Activated CD4-positive, alpha-beta memory T cell treated with anti-CD3 and anti-CD28 coated beads for 36 hours (primary cell): ENCODE measurements at places on chromosomes 2 and 18.

DNA sequence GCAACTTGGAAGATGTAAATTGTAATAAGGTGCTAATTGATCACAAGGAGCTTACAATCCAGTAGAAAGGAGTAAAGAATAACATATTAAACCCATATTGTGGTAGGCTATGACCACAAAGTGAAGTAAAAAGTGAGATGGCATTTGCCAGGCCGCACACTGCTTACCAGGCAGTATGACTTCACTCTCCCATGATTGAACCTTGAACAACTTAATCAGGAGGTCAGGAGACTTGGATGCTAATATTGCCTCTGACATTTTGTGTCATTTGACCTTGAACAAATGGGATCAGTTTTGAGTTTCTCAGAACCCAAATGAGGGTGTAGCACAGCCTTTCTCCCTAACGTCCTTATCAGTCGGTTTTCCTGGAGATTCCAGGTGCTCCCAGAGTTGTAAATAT, 44.0 kb downstream of the SLC9A2 start:
- no peak for DNase-seq

- peak; percentile 33 for DNase-seq
Observed at GRCh38 chr2:26299471-26300101, 46.4 kb upstream of the SELENOI start.

GRCh38 chr2:71637736-71638135, 184.4 kb downstream of the DYSF start:
- no peak for DNase-seq

- no peak for DNase-seq
Observed at GRCh38 chr2:16038621-16039020, 98.3 kb downstream of the MYCN start.

DNA sequence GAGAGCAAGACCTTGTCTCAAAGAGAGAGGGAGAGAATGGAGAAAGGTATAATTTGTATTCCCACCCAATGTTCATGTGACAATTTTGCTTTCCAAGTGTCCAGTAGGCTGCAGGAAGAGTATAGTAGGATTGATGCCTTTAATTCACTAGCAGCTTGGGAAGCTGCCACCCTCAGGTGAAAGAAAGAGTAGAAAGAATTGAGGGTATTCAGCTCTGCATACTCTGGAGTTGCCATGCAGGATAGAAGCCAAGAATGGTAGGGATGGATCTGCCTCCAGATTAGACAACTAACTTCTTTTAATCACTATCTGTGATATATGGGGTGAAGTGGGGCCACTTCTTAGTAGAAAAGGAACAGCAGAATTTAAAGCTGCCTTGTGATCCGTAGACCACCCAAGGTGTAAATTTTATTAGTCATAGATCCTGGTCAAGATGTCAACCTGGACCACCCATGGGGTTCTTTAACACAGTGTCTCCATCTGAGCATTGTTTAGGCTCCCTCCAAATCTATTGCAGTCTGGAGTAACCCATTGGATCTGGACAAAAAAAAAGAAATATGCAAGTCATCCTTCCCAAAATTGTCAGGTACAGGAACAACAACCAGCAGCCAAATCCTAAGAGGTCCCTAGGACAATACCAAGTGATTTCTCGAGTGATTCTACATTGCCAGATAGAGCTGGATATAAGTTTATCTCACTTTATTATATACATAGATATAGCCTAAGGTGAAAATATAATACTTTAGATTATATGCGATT, 33.1 kb upstream of the DTNA start:
- no peak for DNase-seq

DNA sequence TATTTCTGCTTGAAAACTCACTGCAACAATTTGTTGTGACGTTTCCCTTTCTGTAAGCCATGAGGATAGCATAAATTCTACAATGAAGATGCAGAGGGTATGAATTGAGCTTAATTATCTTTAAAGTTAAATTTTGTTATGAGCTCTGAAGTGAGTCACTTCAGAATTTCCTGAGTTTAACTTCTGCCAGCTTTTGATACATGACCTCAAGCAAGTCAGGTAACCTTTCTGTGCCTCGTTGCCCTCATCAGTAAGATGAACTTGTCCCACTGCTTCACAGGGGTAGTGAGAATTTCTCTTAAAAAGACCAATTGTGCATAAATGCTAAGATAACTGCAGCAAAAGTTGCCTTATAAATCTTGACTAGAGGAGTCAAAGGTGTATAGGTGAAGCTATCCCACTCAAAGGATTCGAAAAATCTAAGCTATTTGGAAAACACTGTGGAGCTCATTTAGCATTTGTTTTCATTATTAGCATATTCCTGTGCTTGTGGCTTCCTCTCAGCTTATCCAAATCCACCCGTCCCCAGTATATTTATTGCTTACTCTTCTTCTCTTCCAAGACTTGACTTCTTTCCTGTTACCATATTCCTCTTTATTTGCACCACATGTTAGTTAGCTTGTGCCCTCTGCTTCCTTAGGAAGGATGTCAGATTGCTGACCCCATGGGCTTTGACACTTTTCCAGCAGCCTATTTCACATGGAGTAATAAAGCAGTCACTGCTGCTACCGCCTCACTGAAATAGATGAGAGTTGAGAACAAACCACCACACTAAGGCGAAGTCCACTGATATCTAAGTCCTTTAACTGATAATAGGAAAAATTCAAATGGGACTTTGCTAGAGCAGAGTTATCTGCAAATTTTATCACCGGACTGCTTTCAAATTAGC, 428.6 kb downstream of the ERBB4 start:
- DNase-seq: no peak

- DNase-seq: no peak
Observed at GRCh38 chr2:169286624-169287231, 75.6 kb downstream of the LRP2 start.

DNA sequence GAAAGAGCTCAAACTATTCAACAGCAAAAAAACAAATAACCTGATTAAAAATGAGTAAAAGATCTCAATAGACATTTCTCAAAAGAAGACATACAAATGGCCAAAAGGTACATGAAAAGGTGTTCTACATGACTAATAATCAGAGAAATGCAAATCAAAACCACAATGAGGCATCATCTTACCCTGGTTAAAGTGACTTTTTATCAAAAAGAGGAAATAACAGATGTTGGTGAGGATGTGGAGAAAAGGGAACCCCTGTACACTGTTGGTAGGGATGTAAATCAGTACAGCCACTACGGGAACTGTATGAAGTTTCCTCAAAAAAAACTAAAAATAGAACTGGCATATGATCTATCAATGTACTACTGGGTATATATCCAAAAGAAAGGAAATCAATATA, 39.8 kb upstream of the TMEM163 start:
- no peak for DNase-seq

GRCh38 chr2:1553671-1554295, 140.5 kb downstream of the TPO start:
- no peak for DNase-seq

DNA sequence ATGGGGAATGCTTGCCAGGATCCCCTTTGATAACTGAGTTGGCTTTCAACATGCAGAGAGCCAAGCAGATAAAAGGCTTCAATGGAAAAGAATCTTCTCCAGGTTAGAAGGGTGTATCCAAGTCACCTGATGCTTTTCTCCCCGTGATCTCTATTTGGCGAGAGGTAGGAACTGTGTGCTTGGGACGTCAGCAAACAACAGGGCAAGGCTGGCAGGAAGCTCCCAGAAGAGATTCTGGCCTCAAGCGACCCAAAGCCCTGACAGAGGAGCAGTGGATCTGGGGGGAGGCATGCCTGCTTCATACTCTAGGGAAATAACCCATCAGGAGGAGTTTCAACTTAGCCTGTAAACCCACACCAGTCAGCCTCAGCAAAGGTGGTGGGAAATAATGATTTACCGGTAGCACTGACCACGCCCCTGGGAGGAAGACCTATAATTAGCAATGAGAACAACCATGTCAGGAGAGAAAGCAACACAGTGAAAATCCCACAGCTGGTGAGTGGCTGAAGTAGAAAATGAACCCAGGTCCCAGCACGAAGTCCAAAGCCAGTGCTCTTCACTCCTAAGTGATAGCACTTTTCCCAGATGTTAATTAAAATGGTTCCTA, 76.3 kb upstream of the SEC11C start:
- DNase-seq: no peak

GRCh38 chr2:201018636-201019035, 52.8 kb downstream of the HYCC2 start:
- DNase-seq: no peak

DNA sequence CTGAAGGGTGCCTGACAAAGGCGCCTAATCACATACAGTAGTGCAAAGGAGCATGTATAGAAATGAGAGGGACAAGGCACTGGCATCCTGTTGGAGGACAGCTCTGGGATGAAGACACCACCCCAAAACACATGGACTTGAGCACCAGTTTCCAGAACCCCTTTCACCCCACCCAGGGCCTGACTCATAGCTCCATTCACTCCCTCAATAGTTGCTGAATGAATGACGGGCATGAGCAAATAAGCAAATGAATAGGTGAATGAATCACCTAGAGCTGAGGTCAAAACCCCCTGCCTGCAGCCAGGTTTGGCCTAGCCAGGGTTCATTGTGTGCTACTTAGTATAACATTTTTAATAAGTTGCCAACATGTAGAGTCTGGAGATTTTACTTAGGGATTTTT, 66.3 kb downstream of the NRP2 start:
- peak; percentile 13 for DNase-seq

DNA sequence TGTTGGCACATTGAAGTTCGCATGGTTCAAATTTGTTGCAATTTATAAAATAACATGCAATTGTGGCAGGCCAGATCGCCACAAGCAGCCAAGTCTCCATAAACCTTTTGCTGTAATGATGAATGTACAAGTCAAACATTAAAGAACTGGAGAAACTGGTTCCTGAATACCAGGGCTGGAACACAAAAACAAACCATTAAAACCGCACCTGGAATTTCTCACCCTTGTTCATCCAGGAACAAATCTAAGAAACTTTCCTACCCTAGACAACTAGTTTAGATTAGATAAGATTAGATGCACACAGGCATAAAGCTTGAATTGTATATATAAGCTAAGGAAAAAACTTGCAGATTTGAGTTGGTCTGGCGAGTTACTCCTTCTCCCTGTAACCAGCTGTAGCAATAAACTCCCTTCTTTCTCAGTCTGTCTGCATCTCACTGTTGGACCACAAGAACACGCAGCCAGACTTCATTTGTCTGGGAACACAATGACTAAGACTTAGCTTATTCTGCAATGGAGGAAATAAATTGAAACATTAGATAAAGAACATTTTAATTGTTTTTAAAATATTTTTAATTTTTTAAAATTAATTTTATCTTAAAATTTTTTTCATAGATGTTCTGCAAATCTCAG, 1835.5 kb upstream of the LRRTM1 start:
- no peak for DNase-seq

GRCh38 chr2:74439803-74440377, 1.8 kb downstream of the RTKN start:
- no peak for DNase-seq

DNA sequence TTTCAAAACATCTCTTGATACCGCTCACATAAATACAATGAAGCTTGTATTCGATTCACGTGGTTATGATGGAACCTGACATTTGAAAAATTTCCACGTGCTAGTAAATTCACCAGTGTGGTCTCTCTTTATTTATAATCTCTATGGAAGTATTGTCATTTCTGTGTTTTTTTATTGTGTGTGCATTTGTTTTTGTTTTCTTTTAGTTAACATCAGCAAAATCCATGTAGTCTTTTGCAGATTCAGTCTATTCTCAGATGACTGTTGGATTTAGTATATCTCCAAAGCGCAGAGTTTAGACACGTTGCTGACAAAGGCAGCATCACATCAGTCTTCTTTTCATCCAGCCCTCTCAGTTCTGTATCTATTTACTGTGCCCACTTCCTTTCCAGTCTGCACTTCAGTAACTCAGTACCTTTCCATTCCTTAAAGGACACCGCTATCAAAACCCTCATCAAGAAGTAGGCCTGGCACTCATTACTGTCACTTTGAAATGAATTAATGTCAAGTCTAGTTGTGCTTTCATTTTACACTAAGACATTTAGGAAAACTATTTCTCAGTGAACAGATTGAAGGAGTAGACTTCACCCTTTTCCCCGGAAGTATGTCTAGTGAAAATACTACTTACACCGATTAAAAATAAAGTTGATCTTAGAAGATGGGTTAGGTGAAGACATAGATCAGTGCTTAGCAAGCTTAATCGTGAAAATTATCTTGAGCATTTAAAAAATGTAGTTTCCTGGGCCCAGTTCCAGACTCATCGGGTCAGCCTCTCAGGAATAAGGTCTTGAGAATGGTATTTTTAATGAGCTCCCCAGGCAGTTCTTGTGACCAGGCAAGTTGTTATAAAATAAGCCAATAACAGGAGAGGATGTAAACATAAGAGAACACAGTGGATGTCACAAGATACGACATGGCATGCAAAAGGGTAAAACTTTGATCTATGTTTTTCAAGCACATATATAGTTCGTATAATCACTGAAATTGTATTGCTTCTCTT, 506.8 kb upstream of the ZEB2 start:
- no peak for DNase-seq

DNA sequence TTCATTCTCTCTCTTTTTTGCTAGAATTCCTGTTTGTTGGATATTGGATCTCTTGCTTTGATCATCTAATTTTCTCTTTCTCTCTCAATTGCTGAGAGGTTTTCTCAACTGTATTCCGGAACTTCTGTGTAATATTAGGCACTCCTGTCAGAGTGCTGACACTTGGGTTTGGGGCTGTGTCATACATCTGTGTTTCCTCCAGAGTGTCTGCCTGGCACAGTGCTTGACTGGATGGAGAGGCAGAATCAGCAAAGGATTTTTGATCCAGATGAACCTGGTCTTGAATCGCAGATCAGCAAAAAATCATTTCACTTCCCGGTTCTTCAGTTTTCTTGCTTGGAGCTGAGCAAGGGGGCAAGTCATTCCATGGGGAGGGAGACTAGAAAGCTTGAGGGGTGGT, 87.7 kb upstream of the CXCR4 start:
- no peak for DNase-seq

DNA sequence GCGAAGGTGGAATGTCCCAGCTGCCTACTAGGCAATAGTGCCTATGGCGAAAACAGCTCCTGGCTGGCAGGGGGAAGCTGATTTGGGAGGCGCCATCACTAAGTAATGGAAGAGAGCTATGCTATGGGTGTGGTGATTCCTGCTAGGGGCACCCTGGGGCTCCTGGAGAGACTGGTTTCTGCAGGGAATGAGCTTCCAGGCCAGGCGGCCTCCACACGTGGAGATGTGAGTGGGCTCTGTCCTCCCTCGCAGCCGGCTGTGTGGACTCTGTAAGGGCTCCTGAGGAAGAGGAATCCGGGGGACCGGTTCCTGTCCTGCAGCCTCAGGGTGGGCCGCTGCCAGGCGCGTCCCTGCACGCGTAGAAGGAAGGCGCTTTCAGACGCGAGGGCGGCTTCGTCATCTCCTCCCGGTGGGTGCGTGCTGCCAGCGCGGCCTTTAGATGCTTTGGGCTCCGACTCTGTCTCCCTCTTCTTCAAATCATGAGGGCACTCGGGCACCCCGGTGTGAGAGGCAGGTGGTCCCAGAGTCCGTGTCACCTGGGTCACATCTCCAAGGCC, 55.5 kb upstream of the ANKRD62 start:
- peak; percentile 41 for DNase-seq

GRCh38 chr2:98012561-98012991, 16.8 kb upstream of the TMEM131 start:
- DNase-seq: peak; percentile 83

DNA sequence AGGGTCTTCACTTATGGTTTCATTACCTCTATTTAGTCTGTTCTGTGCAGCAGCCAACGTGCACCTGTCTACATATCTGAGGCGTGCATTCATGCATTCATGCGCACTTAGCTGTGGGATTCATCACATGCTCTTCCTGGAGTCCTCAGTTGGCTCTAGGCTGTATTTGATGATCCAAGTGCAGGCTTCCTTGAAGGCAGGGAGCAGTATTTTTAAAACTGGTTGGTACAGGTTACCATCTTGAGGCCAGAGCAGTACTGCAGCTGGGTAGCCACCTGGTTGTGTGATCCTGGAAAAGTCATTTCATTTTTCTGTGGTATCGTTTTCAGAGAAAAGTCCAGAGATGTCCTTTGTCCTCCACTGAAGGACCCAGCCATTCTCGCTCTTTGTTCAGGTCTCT, 109.8 kb downstream of the EN1 start:
- DNase-seq: no peak
